ENCODE measurements at places on chromosomes 11 and 22.

GRCh38 chr11:80104191-80104590 is 663.4 kb upstream of the TENM4 start:
- H3K36me3 ChIP-seq, result no peaks in the 10 kb centered on the region
- no peaks in the 10 kb centered on the region for H3K4me1 ChIP-seq
- H3K27me3 ChIP-seq, result no peaks in the 10 kb centered on the region
- H3K4me3 ChIP-seq, result no peak overlapping the region
- no peak for DNase-seq

DNA sequence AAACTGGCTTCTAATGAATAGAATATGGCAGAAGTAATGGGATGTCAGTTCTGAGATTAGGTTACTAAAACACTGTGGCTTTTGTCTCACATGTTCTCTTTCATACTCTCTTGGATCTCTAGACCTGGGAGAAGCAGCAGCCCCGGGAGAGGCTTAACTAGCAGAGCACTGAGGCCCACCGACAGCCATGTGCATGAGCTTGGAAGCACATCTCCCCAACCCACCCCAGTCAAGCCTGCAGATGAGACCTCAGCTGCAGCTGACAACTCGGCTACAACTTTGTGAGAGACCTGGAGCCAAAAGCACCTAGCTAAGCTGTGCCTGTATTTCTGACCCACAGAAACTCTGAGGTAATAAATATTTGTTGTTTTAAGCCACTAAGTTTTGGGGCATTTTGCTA is 100.8 kb downstream of the TRIM29 start:
- H3K4me3 ChIP-seq, result no peak overlapping the region
- H3K27ac ChIP-seq, result no peak overlapping the region
- no peaks in the 10 kb centered on the region for H3K36me3 ChIP-seq
- no peak for DNase-seq
- peaks cover 35% of the 10 kb centered on the region for H3K27me3 ChIP-seq

DNA sequence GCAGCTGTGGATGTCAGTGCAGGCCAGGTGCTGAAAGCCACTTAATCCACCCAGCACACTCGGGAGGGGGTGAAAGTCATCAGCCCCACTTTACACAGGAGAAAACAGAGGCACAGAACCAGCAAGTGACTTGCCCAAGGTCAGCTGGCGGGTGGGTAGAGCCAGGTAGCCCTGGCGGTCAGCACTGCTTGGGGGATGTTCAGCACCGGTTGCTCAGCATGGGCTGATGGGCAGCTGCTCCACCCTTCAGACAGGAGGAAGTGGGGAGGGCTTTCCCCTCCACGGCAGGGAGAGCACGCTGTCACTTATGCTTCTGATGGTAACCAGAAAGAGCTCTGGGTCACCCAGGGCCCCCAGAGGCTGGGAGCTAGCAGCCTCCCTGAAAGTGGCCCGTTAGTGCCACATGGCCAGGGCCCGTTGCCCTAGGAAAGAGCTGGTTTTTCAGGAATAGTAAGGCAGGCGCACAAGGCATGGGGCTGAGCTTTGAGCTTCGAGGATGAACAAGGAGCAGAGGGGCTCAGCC is 417.9 kb downstream of the CTTN start:
- H3K27me3 ChIP-seq, result peaks cover 12% of the 10 kb centered on the region
- no peak for DNase-seq
- H3K36me3 ChIP-seq, result no peaks in the 10 kb centered on the region
- no peaks in the 10 kb centered on the region for H3K4me1 ChIP-seq
- H3K4me3 ChIP-seq, result no peak overlapping the region

GRCh38 chr11:71286701-71287643 is 34.6 kb upstream of the SHANK2 start:
- no peak overlapping the region for H3K4me3 ChIP-seq
- peaks cover 5% of the 10 kb centered on the region for H3K36me3 ChIP-seq
- no peak overlapping the region for H3K27ac ChIP-seq
- H3K27me3 ChIP-seq, result peaks cover 42% of the 10 kb centered on the region
- no peaks in the 10 kb centered on the region for H3K4me1 ChIP-seq

DNA sequence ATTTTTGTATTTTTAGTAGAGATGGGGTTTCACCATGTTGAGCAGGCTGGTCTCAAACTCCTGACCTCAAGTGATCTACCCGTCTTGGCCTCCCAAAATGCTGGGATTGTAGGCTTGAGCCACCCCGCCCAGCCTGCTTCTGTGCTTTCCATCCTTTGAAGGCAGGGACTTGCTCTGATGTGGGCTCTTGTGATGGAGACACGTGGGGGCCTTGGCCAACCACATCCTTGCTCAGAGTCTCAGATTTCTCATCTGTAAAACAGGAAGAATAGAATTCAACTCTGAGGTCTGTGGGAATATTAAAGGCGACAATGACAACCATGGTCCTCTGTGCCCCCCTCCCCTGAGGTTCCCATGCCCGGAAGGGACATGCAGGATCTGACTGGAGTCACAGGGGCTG is 3.8 kb upstream of the GGA1 start:
- peaks cover 24% of the 10 kb centered on the region for H3K27me3 ChIP-seq
- no peak overlapping the region for H3K27ac ChIP-seq
- no peak for DNase-seq
- peaks cover 15% of the 10 kb centered on the region for H3K4me1 ChIP-seq

GRCh38 chr11:45100339-45100738 is 46.1 kb upstream of the PRDM11 start:
- H3K36me3 ChIP-seq, result no peaks in the 10 kb centered on the region
- H3K27me3 ChIP-seq, result peaks cover 19% of the 10 kb centered on the region
- H3K27ac ChIP-seq, result no peak overlapping the region
- no peak overlapping the region for H3K4me3 ChIP-seq
- no peak for DNase-seq

GRCh38 chr22:17314487-17314886 is 54.8 kb upstream of the CECR2 start:
- H3K4me1 ChIP-seq, result peaks cover 14% of the 10 kb centered on the region
- DNase-seq, result no peak
- H3K4me3 ChIP-seq, result no peak overlapping the region
- H3K36me3 ChIP-seq, result no peaks in the 10 kb centered on the region
- H3K27me3 ChIP-seq, result peaks cover 9% of the 10 kb centered on the region

DNA sequence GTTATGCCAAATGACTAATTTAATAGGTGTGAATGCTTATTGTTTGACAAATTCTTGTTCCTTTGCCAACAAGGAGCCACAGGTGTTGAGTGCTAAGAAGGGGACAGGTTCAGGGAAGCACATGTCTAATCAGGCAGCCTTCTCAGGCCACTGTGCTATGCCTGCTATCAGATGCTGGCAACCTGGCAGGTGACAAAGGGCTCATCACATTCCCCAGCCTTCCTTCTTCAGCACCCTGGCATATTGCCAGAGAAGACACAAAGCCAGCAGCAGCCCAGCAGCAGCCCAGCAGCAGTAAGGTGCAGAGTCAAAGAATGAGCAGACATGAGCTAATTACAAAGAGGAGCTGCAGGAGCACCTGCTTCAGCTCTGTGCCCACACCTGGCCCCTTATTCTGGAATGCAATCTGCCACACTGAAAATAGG is 68.2 kb downstream of the GUCY1A2 start:
- no peak for DNase-seq
- no peaks in the 10 kb centered on the region for H3K27me3 ChIP-seq
- H3K4me3 ChIP-seq, result no peak overlapping the region
- no peaks in the 10 kb centered on the region for H3K36me3 ChIP-seq
- no peaks in the 10 kb centered on the region for H3K4me1 ChIP-seq
- H3K27ac ChIP-seq, result no peak overlapping the region

DNA sequence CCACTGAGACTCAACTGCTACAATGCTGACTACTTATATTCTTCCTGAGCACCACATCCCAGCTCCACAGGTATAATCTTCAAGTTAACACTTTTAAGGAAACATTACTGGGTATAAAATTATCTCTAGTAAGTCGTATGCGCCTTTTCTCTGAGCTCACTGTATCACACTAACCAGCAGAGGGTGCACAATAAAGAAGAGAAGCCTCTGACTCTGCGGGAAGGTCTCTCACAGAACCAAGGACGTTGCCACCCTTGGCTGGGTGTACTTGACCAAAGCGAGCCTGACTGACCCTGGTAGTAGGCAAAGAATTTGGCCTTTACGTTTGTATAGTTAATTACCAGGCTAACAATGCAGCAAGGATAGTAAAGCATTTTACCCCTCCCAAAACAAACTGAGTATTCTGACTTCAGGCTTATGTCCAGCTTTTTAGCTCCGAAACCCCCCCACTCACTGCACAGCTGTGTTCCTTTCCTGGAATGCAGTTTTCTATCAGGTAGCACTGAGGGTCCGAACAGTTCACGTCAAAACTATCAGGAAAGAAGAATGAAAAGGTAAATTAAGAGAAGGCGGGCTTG is at the start of gene BTBD18:
Gene BTBD18, minus strand, starts transcription at position 144 of the 578 bp plus-strand sequence. CDS start 631 bp downstream, outside the sequence.
- peak within 1 kb of the TSS; percentile 62 for H3K27ac ChIP-seq
- DNase-seq, result no peak

DNA sequence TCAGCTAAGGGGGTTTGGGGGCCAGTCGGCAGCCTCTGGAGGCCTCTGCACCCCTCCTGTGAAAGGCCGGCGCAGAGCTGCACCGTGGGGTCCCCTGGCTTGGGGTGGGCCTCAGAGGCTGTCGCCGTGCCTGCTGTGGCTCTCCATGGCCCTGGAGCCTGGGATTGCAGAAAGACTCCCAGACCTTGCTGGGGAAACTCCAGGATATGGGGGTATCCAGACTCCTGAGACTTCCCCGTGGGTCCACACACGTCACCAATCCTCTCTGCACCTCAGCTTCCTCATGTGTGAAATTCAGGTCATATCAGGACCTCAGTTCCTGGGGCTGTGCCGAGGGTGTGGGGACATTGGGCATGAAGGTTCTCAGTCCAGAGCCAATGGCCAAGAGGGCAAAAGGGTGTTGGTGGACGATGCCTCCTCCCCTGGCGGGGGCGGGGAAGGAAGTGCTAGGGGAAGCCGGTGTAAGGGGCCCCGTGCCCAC is 97.1 kb downstream of the KCNQ1 start:
- no peaks in the 10 kb centered on the region for H3K4me1 ChIP-seq
- no peaks in the 10 kb centered on the region for H3K27me3 ChIP-seq
- no peak for DNase-seq
- no peaks in the 10 kb centered on the region for H3K36me3 ChIP-seq

GRCh38 chr22:49097966-49098365 is 729.7 kb downstream of the BRD1 start:
- H3K36me3 ChIP-seq, result no peaks in the 10 kb centered on the region
- peaks cover 2% of the 10 kb centered on the region for H3K4me1 ChIP-seq
- no peak overlapping the region for H3K27ac ChIP-seq
- H3K4me3 ChIP-seq, result no peak overlapping the region
- peaks cover 12% of the 10 kb centered on the region for H3K27me3 ChIP-seq

DNA sequence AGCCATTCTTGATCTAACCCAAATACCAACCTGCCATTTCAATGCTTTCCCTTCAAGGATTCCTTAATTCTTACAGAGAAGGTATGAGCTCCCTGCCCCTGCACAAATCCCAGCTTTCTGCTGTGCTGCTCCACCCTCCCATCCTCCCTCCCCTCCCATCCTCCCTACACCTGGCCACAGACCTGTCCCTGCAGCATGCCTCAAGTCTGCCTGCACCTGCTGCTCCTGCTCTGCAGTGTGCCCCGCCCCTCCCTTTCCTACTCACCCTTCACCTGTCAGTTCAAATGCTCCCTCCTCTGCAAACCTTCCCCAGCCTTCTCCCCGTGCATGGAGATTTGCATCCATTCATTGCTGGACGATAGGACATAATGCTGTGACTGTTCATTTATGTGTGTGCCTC is 139.9 kb upstream of the NARS2 start:
- H3K4me3 ChIP-seq, result no peak overlapping the region
- peaks cover 6% of the 10 kb centered on the region for H3K27me3 ChIP-seq
- no peaks in the 10 kb centered on the region for H3K4me1 ChIP-seq

DNA sequence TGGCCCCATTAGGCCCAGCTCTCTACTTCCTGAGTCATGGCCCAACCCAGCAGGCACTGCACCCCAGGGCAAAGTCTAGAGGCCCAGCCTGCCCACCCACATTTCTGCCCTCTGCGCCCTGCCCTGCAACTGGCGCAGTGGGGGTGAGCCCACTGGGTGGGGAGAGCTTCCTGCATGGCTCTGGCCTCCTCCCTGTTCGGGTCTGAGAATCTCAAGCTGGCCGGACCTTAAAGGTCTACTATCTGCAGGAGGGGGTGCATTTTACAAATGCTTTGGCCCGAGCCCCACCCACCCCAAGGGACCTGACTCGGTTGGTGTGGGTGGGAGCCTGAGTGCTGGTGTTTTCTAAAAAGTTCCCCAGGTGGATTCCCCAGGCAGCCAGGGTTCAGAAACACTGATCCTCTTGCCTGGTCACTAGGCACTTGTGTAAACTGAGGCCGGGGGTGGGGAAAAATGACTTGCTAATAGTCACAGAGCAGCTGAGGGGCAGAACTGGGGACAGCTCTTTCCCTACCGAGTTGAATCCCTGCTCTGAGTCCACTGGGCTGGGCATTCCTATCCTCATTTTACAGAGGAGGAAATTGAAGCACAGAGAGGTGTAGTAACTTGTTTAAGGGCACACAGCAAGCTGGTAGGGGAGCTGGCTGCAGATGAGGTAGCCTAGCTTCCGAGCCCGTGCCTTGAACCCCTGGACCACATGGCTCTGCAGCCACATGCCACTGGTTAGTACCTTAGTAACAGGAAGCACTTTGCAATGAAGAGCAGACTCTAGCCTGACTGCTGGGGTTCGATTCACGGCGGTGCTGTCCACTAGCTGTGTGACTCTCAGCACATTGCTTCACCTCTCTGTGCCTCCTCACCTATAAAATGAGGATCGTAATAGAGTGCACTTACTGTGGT is 36.3 kb downstream of the CD82 start:
- peak overlapping the region; percentile 72 for H3K4me3 ChIP-seq
- peak overlapping the region; percentile 98 for H3K27ac ChIP-seq
- no peaks in the 10 kb centered on the region for H3K27me3 ChIP-seq
- peaks cover 53% of the 10 kb centered on the region for H3K36me3 ChIP-seq

DNA sequence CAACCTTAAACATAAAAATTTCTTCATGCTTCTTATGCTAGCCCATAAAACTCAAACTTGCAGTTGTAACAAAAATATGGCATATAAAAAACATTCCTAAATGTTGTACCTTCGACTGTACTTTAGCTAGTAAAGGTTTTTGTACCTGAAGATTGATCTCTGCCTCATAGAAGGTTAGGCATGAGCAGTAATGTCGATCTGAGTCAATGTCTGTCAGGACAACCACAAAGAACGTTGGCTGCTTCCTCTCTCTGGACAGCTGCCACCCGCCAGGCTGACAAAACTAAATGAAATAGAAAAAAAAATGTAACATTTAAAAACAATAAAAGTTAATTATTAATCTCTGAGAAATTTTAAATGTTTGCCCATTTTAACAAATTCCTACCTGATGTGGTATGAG is 251.3 kb downstream of the SBF2 start:
- peak overlapping the region; percentile 25 for H3K27ac ChIP-seq
- H3K36me3 ChIP-seq, result peaks cover 22% of the 10 kb centered on the region
- H3K4me3 ChIP-seq, result no peak overlapping the region
- no peaks in the 10 kb centered on the region for H3K27me3 ChIP-seq
- DNase-seq, result no peak

GRCh38 chr11:46332568-46333393 is 14.5 kb upstream of the DGKZ start:
- no peaks in the 10 kb centered on the region for H3K36me3 ChIP-seq
- H3K27ac ChIP-seq, result no peak overlapping the region
- DNase-seq, result no peak
- H3K27me3 ChIP-seq, result peaks cover 77% of the 10 kb centered on the region
- H3K4me1 ChIP-seq, result peaks cover 11% of the 10 kb centered on the region

GRCh38 chr11:47204637-47204989 is 10.2 kb upstream of the DDB2 start:
- H3K4me3 ChIP-seq, result no peak overlapping the region
- H3K27ac ChIP-seq, result no peak overlapping the region
- no peaks in the 10 kb centered on the region for H3K4me1 ChIP-seq
- no peaks in the 10 kb centered on the region for H3K36me3 ChIP-seq
- H3K27me3 ChIP-seq, result no peaks in the 10 kb centered on the region
